ENCODE measurements at places on chromosomes 3 and 15. TPM values are rescaled to one million over a fixed set of nuclear protein-coding genes. Genes with fewer than 3 reads are reported as not detected.

PRSS50 gene
- not detected for polyA plus RNA-seq

GNB4 gene
- polyA plus RNA-seq: 0.22 TPM

CLDN16 gene
- polyA plus RNA-seq: not detected

PP2D1 gene
- polyA plus RNA-seq: 0.23 TPM

RNU6-1 gene
- polyA plus RNA-seq: not detected

SST gene
- polyA plus RNA-seq: not detected

FAN1 gene
- 4.8 TPM for polyA plus RNA-seq
